Stomach (tissue), 19 donors: ENCODE measurements at places on chromosomes 12 and 14. TPM values are rescaled to one million over a fixed set of nuclear protein-coding genes. Genes with fewer than 3 reads are reported as not detected.

- DNase-seq = no peak
These were observed 521.8 kb downstream of the RMST start for GRCh38 chr12:97984436-97984835.

Gene KRT82
- total RNA-seq = not detected

Gene RASSF9
- 1.7 TPM for total RNA-seq

Gene SPTLC2
- total RNA-seq = 48.7 TPM

- no peak for DNase-seq
These were observed 1.8 kb upstream of the MEG3 start for GRCh38 chr14:100824091-100824551.

Gene TMEM119
- 11.2 TPM for total RNA-seq

DNA sequence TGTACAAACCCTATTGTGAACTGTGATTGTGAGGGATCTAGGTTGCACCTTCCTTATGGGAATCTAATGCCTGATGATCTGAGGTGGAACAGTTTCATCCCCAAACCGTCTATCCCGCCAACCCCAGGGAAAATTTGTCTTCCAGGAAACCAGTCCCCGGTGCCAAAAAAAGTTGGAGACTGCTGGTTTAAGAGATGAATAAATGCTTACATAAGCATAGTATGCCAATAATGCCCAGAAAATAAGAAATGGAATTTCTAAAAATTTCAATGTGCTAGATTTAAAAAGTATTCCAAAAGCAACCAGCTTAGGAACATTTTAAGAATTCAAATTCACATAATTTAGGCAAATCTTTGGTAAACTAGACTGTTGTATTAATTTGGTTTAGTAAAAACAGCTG is 5.4 kb upstream of the RNU6-8 start:
- no peak for DNase-seq

DNA sequence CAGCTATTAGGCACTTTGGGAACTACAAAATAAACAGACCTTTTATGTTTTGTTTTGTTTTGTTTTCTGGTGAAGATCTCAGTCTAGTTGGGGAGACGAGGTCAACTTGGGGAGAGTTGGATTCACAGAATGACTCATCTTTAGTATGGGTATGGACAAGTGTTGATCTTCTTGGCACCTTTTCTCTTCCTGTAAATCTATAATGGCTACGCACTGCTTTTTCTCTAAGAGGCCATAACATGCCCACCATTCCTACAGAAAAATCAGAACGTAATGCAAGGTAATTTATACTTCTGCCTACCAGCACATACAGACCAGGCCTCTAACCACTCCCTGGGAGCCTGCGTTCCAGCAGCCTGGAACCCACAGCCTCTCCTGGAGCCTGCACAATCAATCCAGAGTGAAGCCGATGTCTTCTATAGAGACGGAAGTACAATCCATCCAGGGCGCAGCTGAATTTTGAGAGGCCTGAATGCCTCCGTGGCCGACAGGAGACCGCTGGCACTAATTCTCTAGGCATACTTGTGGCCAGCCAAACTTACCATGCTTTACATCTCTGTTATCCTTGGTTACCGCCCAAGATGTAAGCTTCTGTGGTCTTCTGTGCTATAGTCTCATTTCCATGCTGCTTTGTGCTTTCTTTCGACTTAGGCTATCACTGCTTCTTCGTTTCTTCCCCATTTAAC is 717 bp downstream of the PPHLN1 start:
- peak; percentile 51 for DNase-seq

Gene GPD1
- 0.58 TPM for total RNA-seq

GRCh38 chr12:89575374-89575773 is 49.5 kb upstream of the POC1B start:
- DNase-seq = no peak

Gene BCL7A
- 2.0 TPM for total RNA-seq

DNA sequence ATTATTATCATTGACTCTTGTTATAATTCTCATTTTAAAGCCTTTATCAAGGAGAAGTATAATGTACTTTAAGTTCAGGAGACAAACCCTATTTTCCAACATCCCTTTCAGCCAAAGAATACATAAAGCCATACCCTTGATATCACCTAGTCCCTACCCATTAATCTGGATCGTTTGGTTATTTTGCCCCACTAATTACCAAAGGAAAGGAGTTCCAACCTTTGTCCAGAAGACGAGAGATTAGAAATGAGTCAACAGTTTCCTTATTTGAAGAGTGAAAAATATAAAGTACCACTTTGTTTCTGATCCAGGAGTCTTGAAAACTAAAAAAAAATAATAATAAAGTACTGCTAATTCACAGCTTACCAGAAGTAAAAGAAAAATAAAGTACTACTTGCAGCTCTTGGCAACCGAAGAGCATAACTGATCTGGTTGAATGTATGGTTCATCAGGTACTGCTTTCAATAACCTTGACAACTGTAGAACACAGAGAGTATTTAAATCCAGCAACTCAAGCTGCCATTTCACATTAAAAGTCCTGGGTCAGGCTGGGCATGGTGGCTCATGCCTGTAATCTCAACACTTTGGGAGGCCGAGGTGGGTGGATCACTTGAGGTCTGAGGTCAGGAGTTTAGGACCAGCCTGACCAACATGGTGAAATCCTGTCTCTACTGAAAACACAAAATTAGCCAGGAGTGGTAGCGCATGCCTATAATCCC is 33.7 kb downstream of the LIMA1 start:
- DNase-seq = peak; percentile 72

GRCh38 chr12:47458279-47458678 is 247.6 kb downstream of the RPAP3 start:
- DNase-seq = no peak

- no peak for DNase-seq
These were observed 146.1 kb downstream of the KITLG start for GRCh38 chr12:88433997-88434703.

GRCh38 chr14:53900499-53900898 is 56.1 kb downstream of the BMP4 start:
- peak; percentile 29 for DNase-seq

Gene CDH24
- 5.9 TPM for total RNA-seq

DNA sequence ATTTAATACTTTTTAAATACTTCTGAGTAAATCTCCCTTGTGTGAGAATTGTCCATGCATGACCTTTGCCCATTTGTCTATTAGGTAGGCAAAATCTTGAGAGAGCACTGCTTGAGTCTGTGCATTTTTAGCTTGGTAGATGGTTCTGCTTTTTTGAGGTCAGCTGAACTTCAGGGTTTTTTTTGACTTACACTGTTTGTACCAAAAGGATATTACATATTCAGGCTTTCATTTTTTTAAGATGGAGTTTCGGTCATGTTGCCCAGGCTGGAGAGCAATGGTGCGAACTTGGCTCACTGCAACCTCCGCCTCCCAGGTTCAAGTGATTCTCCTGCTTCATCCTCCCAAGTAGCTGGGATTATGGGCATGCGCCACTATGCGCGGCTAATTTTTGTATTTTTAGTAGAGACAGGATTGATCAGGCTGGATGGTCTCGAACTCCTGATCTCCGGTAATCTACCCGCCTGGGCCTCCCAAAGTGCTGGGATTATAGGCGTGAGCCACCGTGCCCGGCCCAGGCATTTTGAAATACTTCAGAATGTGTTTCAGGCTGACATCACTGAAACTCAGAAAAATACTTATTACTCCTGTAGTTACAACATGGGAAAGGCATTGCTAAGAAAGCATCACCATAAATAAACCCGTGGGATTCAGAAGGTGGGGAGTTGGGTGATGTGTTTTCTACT is 11.1 kb downstream of the RASSF3 start:
- no peak for DNase-seq

DNA sequence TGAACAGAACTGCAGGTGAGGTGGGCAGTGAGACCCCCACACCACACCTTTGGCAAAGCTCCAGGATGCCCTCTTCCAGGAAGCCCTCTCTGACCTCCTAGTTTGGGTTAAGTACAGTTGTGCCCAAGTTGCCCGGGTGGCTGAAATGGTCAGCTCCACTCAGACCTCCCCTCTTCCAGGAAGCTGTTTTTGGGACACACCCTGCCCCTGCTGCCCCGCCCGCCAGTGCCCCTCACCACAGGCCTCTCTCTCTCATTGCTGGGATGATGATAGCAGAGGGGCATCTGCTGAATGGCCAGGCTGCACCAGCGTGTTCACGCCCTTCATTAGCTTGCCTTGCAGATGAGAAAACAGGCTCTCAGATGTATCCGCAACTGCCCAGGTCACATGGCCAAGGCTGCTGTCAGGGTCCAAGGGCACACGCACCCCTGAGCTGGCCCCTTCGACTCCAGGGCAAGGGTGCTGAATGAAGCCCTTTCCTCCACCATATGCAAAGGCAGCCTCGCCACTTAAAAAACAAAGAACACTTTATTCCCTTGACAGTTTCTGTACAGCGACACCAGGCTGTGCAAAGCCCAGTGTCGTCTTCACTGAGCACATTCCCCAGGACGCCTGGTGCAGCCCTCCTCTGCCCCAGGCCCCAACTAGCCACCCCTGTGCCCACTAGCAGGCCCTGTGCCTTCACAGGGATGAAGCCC is 15.5 kb downstream of the SLC25A29 start:
- DNase-seq = no peak

DNA sequence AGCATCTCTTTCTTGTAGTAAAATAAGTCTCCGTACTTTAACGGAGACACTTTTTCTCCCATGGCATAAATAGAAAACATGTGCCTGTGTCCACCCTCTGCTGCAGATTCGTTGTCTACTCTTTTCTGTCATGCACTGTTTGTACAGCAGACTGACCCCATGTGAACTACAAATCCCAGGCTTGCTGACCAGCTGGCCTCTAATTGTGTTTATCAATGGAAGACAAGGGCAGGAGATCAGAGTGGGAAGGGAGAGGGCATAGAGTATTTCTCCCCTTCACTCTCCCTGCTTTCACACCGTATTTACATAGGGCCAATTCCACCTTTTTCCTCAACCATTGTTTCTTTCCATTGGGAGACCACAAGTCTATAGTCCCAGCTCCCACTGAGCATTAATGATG is 31.0 kb upstream of the TMTC2 start:
- DNase-seq = no peak

- DNase-seq = no peak
These were observed 326.8 kb upstream of the RTL1 start for GRCh38 chr14:101230161-101230850.

Gene BCAT1
- 33.0 TPM for total RNA-seq

DNA sequence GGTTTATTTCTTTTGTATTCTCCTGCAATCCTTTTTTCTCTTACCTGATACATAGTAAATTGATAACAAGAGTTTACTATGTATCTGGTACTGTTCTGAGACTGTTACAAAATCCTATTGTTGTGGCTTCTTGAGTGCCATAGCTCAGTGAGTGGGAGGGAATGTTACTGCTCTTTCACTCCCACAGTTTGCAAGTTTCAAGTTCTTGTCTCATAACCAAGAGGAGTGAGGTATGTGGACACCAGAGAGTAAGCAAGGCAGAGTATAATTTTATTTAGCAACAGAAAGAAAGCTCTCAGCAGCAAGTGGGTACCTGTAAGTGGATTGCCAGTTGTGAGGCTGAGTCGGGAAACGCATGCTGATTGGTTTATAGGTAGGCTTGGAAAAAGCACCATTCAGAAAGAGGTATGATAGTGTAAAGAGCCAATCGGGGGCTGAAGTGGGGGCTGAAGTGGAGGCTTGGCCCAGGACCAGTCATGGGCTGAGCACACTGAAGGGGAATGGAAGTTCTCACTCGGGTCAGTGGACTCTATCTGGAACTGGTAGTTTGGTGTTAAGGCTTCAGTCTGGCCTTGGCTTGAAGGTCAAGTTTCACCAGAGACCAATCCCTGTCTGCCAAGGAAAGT is 850.8 kb downstream of the TMTC2 start:
- DNase-seq = no peak

Gene ADAMTS20
- not detected for total RNA-seq

GRCh38 chr12:11553871-11554533 is 95.5 kb upstream of the ETV6 start:
- peak; percentile 51 for DNase-seq

DNA sequence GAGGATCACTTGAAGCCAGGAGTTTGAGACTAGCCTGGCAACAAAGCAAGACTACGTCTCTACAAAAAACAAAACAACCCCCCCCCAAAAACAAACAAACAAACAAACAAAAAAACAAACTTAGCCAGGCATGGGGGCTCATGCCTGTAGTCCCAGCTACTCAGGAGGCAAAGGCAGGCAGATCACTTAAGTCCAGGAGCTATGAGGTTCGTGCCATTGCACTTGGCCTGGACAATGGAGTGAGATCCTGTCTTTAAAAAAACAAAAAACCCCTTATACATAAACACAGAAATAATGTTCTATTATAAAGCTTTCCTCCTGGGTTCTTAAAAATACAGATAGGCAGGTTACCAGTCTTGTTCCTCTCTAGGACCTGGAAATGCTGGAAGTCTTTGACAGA is 1.6 kb downstream of the GTSF1 start:
- no peak for DNase-seq

DNA sequence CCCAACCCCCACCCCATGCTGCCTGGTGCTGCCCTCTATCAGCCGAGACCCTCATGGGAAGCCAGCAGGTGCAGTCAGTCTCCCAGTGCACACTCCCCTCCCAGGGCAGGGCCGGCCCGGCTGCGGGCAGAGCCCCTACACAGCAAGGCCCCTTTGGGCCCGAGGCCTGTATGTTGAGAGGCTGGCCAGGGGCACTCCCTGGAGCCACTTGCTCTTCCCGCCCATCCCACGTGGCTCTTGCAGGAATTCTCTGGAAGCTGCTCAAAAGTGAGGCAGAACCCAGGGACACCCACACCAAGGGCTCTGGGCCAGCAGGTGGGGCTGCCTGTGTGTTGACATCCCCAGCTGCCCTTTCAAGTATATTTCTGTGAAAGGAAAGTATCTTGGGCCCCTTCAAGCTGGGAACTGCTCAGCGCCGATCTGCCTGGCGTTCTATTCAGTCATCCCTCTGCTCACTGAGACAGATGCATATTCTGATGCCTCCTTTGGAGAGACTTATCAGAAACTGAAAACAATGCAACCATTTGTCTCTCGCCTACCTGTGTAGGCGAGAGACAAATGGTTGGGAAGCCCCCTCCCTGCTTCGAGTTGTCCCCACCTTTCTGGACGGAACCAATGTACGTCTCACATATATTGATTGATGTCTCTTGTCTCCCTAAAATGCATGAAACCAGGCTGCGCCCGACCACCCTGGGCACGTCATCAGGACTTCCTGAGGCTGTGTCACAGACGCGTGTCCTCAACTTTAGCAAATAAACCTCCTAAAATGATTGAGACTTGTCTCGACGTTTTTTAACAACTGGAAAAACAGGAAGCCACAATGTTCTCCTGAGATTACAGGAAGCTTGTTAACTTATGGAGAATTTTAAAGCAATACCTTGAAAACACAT is 6.0 kb downstream of the GPR132 start:
- DNase-seq = no peak

Gene GARIN6
- total RNA-seq = not detected

GRCh38 chr12:49794811-49795653 is 33.2 kb downstream of the NCKAP5L start:
- DNase-seq = no peak

- no peak for DNase-seq
These were observed 174.1 kb upstream of the TMTC1 start for GRCh38 chr12:29957835-29958234.
